ENCODE measurements at places on chromosomes 3 and 15. TPM values are rescaled to one million over a fixed set of nuclear protein-coding genes. Genes with fewer than 3 reads are reported as not detected.

The CCR8 gene
- not detected for total RNA-seq

The IDH2 gene
- 95.5 TPM for total RNA-seq

The SPESP1 gene
- 46.7 TPM for total RNA-seq

The FEZF2 gene
- not detected for total RNA-seq

The GUCA1C gene
- total RNA-seq: not detected

The MME gene
- total RNA-seq: 77.4 TPM

The ROPN1 gene
- total RNA-seq: 1.3 TPM

- peak; percentile 79 for DNase-seq
Observed at GRCh38 chr3:128152419-128153155, 694 bp upstream of the EEFSEC start.

DNA sequence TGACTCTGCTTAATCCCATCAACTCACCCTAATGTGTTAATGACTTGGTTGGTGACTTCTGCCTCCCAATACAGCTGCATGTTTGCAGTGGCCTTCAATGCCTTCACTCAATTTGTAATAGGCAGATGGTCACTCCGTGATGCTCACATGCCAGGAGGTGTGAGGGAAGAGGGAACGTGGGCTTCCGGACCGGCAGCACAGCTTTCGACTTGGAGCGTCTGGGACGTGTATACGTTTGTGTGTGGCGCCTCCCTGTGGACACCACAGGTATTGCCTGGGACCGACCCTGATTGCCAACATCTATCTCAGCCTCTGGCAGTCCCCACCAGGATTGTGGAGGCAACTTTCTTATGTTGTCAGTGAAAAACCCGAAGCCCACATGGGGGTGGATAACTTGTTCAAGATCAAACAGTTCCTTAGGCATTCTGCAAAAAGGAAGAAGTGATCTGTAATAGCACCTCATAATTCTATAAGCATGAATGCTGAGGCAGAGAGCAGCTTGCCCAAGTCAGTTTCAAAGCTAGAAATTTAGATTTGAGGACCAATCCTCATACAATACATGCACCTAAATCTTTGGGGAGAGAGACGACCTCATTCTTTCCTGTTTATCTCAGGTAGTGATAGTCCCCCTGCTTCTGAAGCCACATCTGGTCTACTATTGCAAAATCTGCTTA lies 16.9 kb downstream of the MRPL46 start:
- peak; percentile 61 for DNase-seq

- no peak for DNase-seq
Observed at GRCh38 chr15:68650901-68651709, 72.3 kb downstream of the CORO2B start.

DNA sequence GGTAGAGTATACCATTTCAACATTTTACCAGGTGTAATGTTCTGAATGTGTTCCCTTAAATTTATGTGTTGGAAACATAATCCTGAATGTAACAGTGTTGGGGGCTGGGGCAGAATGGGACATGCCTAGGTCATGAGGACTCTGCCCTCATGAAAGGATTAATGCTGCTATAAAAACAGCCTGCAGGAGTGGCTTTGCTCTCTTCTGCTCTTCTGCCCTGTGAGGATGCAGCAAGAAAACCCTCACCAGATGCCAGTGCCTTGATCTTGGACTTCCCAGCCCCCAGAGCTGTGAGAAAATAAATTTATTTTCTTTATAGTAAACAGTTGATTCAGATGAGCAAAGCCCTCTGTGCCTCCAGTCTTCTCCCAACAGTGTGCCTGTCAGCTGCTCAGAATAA lies 326.0 kb upstream of the ONECUT1 start:
- DNase-seq: no peak

DNA sequence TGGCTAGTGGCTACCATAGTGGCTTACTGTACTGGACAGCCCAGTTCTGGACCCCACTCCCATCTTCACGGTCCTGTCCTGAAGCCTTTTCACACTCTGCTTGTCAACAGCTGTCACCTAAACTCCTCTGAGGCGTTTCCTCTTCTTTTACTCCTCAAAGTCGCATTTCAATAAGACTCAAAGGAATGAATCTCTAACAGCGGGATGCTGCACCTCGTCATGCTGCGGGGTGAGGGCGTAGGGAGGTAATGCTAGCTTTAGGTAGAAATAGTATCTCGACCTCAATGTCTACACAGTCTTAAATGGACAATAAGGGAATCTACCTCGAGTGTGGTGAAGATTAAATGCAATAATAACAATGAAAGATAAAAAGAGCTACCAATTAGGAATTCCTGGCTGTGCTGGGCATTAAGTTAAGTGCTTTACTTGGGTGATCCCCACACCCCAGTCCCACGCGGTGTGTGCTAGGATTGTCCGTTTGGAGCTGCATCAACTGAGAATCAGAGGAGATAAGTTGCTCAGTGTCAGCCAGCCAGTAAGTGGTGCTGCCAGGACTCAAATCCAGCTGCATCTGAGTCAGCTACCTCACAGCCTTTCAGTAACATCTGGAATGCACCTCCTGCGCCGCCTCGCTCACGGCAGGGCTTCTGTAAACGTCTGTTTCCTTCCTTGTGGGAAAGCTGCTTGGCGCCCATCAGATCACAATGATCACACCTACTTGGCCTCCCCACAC lies 14.0 kb downstream of the PLA2G4D start:
- DNase-seq: peak; percentile 20

DNA sequence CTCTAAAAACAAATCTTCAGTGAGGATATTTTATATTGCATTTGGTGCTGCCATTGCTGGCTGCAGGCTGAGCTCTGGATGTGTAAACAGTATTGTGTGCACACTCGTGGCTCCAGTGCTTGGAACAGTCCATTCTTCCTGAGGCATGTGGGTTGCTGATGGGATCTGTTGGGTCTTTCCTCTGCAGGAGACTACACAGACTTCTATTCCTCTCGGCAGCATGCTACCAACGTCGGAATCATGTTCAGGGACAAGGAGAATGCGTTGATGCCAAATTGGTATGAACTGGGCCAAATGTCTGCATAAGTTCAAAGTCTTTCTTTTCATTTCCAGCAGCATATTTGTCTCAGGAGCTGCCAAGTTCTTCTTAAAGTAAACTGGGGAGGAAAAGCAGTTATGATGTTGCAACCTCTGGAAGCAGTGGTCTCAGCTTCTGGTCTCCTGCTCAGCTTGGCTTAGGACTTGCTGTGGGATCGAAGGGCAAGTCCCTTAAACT lies 9.3 kb downstream of the FAH start:
- DNase-seq: no peak

- no peak for DNase-seq
Observed at GRCh38 chr3:143604402-143605185, 243.7 kb downstream of the SLC9A9 start.

DNA sequence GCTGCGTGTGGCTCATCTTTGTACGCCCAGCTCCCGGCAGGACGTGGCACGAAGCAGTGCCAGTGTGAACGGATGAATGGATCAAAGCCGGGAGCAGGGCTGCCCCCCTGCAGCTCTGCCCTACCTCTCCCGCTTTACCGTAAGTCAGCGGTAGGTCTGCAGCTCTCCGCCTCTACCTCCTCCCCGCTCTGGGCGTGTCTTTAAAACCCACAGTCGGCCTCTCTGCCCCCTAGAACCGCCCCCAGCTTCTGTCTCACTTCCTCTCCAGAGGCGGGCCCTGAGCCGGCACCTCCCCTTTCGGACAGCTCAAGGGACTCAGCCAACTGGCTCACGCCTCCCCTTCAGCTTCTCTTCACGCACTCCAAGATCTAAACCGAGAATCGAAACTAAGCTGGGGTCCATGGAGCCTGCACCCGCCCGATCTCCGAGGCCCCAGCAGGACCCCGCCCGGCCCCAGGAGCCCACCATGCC lies at the start of gene PML:
TSS of gene PML (plus strand) at position 304 of the 471 bp plus-strand sequence. CDS start at position 401, 97 bp downstream.
- DNase-seq: peak; percentile 98

DNA sequence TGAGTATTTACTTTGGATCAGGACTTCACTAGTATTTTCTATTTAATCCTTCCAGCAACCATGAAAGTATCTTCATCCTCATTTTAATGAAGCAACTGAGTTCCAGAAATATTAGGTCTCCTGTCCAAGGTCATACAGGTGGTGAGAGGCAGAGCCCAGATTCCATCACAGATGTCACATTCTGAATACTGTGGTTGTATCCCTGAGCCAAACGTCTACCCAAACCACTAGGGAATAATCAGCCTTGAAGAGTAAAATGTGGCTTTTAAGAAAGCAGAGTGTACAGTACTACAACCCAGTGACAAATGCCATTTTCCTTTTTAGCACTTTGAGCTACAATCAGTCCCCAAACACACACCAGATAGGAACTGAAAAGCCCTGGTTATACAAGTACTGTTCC lies 93.3 kb upstream of the TRIM42 start:
- DNase-seq: no peak

GRCh38 chr3:24128199-24129005 lies 183.3 kb downstream of the NR1D2 start:
- peak; percentile 58 for DNase-seq

Data from RPMI7951 (cell line).